ENCODE measurements at places on chromosomes 4 and X. TPM values are rescaled to one million over a fixed set of nuclear protein-coding genes. Genes with fewer than 3 reads are reported as not detected.

- H3K4me3 ChIP-seq: no peak overlapping the region
- no peak overlapping the region for H3K27ac ChIP-seq
- peak; percentile 41 for DNase-seq
- no peaks in the 10 kb centered on the region for H3K36me3 ChIP-seq
- no peaks in the 10 kb centered on the region for H3K27me3 ChIP-seq
Measured at GRCh38 chrX:78708262-78708661, 39.3 kb upstream of the LPAR4 start.

- H3K4me1 ChIP-seq: peaks cover 8% of the 10 kb centered on the region
- no peaks in the 10 kb centered on the region for H3K27me3 ChIP-seq
- H3K4me3 ChIP-seq: no peak overlapping the region
- DNase-seq: no peak
- peaks cover 5% of the 10 kb centered on the region for H3K36me3 ChIP-seq
- H3K27ac ChIP-seq: no peak overlapping the region
Measured at GRCh38 chr4:105192474-105192873, 45.8 kb downstream of the TET2 start.

Gene CCSER1
- not detected for polyA plus RNA-seq

- no peak for DNase-seq
- no peaks in the 10 kb centered on the region for H3K4me1 ChIP-seq
- no peak overlapping the region for H3K4me3 ChIP-seq
- no peak overlapping the region for H3K27ac ChIP-seq
Measured at GRCh38 chr4:137393044-137393443, 139.2 kb downstream of the PCDH18 start.

Gene DRD5
- not detected for polyA plus RNA-seq

Gene IL1RAPL2
- polyA plus RNA-seq: not detected

DNA sequence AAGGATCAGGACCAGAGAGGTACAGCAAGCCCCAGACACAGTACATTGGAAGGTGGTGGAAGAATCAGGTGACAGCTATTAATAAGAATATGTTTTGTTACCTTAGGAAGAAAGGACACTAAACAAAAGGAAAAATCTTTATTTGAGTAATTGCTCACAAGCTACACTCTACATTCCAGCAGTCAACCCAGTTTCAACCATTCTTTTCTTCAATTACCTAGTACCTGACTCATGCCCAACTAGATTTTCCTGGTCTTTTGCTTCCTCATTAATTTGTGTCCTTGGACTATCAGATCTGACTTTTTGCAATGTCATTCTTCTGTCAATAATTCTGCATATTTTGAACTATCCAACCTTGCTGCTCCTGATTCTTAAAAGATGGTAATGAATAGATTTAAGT lies 22.5 kb upstream of the GLRA2 start:
- H3K27me3 ChIP-seq: no peaks in the 10 kb centered on the region
- DNase-seq: no peak
- no peaks in the 10 kb centered on the region for H3K36me3 ChIP-seq
- H3K4me3 ChIP-seq: no peak overlapping the region

Gene AKAP4
- polyA plus RNA-seq: not detected

Gene GK2
- polyA plus RNA-seq: not detected

Gene HS6ST2
- not detected for polyA plus RNA-seq

GRCh38 chrX:9899640-9900111 lies 67.5 kb upstream of the CLDN34 start:
- peak overlapping the region; percentile 85 for H3K27ac ChIP-seq
- peak; percentile 91 for DNase-seq
- peaks cover 20% of the 10 kb centered on the region for H3K4me1 ChIP-seq
- H3K27me3 ChIP-seq: no peaks in the 10 kb centered on the region

DNA sequence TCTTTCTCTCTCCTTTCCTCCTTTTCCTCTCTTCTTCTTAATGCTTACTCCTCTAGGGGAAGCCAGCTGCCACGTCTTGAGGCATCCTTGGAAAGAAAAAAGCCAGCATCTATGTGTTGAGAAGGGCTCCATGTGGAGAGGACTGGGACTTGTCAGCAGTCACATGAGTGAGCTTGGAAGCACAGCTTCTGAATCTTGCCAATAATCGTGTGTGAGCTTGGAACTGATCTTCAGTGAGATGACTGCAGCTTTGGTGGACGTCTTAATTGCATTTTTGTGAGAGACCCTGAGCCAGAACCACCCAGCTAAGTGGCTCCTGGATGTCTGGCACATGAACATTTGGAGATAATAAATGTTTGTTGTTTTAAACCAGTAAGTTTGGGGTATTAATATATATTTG lies 371.7 kb downstream of the SLITRK2 start:
- no peaks in the 10 kb centered on the region for H3K36me3 ChIP-seq
- no peak for DNase-seq
- no peak overlapping the region for H3K4me3 ChIP-seq
- H3K27me3 ChIP-seq: no peaks in the 10 kb centered on the region
- no peak overlapping the region for H3K27ac ChIP-seq
- H3K4me1 ChIP-seq: no peaks in the 10 kb centered on the region

DNA sequence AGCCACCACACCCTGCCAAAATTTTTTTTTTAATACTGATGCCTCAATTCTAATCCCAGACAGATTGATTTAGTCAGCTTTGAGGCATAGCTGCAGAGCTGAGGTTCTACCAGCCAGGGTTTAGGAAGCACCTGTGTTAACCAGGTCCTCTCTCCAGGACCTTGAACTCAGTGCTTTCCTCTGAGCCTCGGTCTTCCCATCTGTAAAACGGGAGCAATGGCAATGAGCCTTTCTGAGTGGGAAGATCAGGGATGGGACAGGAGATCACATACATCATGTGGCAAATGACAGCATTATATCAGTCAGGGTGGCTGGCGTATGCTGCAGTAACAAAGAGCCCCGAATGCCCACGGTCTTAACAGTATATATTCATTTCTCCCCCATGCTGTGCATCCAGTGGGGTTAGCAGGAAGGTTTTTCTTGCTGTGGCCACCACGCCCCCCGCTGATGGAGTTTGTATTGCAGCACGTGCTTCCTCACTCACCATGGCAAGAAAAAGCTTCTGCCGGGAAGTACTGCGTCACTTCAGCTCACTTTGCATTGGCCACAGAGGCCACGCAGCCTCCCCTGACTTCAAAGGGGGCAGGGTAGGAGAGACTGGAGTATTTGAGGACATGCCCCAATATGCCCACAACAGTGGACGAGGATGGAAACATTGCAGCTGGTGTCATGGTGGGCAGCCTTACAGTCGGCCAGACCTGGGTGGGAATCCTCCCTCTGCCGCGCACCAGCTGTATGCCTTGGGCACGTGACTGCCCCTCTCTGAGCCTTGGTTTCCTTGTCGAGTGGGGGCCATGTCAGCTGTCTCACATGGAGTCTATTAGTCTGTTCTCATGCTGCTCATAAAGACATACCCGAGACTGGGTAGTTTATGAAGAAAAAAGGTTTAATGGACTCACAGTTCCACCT lies 24.1 kb upstream of the MRFAP1 start:
- DNase-seq: no peak
- no peak overlapping the region for H3K4me3 ChIP-seq
- H3K36me3 ChIP-seq: peaks cover 52% of the 10 kb centered on the region
- no peaks in the 10 kb centered on the region for H3K4me1 ChIP-seq
- H3K27ac ChIP-seq: no peak overlapping the region
- H3K27me3 ChIP-seq: no peaks in the 10 kb centered on the region

Gene AWAT2
- not detected for polyA plus RNA-seq

GRCh38 chr4:56475917-56476316 lies 8.5 kb downstream of the SRP72 start:
- no peaks in the 10 kb centered on the region for H3K4me1 ChIP-seq
- H3K36me3 ChIP-seq: peaks cover 33% of the 10 kb centered on the region
- no peak overlapping the region for H3K4me3 ChIP-seq
- no peak for DNase-seq

DNA sequence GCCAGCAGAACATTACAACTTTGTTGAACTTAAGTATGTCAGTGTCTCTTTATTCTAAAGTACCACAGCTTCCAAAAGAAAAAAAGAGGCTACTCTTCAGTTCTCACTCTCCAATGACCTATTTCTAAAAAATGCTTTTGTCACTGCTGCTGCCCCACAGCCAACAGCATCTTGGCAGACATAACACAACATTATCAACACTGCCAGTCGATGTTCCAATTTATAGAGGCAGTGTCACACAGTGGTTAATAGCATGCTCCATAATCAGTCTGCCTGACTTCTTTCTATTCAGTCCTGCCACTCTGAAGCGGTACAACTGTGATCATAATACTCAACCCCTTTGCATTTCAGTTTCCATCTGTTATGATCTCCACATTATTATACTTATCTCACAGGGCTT lies 69.2 kb downstream of the PLS3 start:
- H3K4me1 ChIP-seq: peaks cover 2% of the 10 kb centered on the region
- H3K27me3 ChIP-seq: no peaks in the 10 kb centered on the region
- H3K4me3 ChIP-seq: no peak overlapping the region
- H3K27ac ChIP-seq: no peak overlapping the region
- H3K36me3 ChIP-seq: peaks cover 5% of the 10 kb centered on the region

GRCh38 chrX:114580336-114580735 lies 3.5 kb upstream of the HTR2C start:
- no peaks in the 10 kb centered on the region for H3K36me3 ChIP-seq
- no peak overlapping the region for H3K4me3 ChIP-seq
- no peak for DNase-seq
- no peak overlapping the region for H3K27ac ChIP-seq
- H3K27me3 ChIP-seq: peaks cover 36% of the 10 kb centered on the region
- no peaks in the 10 kb centered on the region for H3K4me1 ChIP-seq

- H3K4me1 ChIP-seq: no peaks in the 10 kb centered on the region
- no peak overlapping the region for H3K27ac ChIP-seq
- no peaks in the 10 kb centered on the region for H3K27me3 ChIP-seq
- DNase-seq: no peak
Measured at GRCh38 chr4:72255269-72255668, 223.5 kb downstream of the NPFFR2 start.

- no peaks in the 10 kb centered on the region for H3K4me1 ChIP-seq
- H3K4me3 ChIP-seq: no peak overlapping the region
- no peak overlapping the region for H3K27ac ChIP-seq
- peaks cover 13% of the 10 kb centered on the region for H3K27me3 ChIP-seq
- H3K36me3 ChIP-seq: no peaks in the 10 kb centered on the region
- DNase-seq: no peak
Measured at GRCh38 chrX:637660-638481, 7.3 kb downstream of the SHOX start.

Gene GPR78
- 0.10 TPM for polyA plus RNA-seq

DNA sequence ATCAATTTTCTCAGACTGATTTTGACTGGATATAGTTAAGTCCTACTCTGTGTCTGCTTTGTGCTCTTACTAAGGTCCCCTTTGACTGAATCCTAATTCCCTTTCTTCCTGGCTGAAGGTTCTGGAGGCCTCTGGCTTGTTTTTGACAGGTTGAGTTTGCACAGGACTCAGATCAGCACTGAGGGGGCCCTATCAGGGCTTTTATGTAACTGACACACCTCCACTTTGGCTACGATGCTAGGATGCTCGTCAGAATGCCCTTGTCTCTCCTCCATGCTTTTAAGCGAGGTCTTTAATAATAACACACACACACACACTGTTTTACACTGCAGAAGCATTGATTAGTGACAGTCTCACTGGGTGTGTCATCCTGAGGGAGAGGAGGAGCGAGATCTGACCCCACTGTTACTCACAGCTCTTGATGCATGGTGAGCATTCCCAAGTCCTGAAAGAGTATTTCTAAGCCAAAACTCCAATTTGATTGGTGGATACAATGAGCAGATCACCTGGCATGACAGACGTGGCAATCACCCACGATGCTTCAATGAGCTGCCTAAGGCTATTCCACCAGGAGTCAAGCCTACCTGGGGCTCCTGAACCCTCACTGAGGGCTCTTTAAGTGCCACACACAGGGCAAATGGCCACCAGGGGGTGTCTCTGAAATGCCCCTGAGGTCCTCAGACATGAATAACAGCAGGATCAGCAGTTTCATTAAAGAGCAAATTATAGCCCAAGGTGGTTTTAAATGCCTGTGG lies 130.4 kb upstream of the CPEB2 start:
- H3K27ac ChIP-seq: no peak overlapping the region
- peaks cover 6% of the 10 kb centered on the region for H3K27me3 ChIP-seq
- no peak overlapping the region for H3K4me3 ChIP-seq
- DNase-seq: no peak
- no peaks in the 10 kb centered on the region for H3K36me3 ChIP-seq

Gene HSD17B11
- 12.0 TPM for polyA plus RNA-seq

Gene SLC16A2
- polyA plus RNA-seq: 23.8 TPM

Gene ARX
- polyA plus RNA-seq: not detected

Data from IMR-90 (cell line).